ENCODE measurements at places on chromosomes 7 and 10.

GRCh38 chr7:118974836-118975235 lies 750.3 kb downstream of the ANKRD7 start:
- DNase-seq: no peak

DNA sequence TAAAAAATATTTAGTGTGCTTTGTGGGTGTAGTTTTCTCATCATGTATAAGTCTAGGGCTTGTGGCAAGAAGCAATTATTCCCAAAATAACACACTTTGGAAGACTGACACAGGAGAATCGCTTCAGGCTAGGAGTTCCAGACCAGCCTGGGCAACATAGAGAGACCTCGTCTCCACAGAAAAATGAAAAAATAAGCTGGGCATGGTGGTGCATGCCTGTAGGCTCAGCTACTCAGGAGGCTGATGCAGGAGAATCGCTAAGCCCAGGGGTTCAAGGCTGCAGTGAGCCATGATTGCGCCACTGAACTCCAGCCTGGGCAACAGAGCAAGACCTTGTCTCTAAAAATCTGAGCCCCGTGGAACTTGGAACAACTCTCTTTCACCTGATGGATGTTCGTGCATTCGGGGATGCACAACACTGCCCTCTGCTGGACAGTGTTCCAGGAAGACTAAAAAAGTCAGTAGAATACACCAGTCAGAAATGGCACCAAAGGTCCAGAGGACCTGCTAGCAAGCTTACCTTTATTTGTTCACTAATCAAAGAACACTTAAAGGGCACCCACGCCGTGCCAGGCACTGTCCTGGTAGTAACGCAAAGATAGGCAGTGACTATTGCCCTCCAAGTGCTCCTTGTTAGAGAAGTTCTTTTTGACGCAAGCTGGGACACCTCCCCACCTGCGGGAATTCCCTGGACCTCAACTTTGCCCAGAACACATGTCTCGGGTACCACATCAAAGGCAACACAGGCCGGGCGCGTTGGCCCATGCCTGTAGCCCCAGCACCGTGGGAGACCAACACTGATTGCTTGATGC lies 81.9 kb upstream of the CALN1 start:
- DNase-seq: no peak

DNA sequence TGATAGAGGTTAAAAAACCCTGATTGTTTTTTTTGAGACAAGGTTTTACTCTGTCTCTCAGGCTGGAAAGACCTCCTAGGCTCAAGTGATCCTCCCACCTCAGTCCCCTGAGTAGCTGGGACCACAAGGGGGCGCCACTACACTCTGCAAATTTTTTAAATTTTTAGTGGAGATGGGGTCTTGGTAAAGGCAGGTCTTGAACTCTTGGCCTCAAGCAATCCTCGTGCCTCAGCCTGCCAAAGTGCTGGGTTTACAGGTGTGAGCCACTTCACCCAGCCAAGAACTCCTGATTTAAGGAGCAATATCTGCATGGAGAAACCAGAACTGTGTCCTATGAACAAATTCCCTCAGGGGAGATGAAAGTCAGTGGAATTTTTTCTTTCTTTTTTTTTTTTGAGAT lies 7.3 kb upstream of the KLHDC10 start:
- no peak for DNase-seq

DNA sequence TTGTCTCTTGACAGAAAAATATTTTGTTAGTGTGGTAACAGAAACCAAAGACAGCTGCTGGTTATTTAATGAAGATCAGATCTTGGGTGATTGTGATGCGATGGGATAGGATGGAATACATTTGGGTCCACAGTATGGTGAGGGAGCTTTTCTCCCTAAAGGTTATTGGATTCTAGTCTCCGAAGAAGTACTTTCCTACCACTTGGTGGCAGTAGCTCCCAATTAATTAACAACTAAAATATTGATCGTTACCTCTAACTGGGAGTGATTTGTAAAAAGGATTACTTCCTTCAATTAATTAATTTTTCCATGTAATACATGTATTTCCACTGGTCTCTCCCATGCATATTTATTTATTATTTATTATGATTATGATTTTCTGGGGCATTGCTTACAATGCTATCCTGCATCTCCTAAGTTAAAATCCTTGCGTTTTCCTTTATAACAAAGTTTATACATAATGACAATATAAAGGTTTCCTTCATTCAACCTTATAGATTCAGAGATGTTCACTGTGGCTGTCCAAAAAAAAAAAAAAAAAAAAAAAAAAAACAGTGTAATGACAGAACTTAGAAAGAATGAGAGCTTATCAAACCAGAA lies 25.6 kb downstream of the TMEM196 start:
- no peak for DNase-seq

- DNase-seq: no peak
Measured at GRCh38 chr10:27542812-27543211, 38.7 kb downstream of the RAB18 start.

DNA sequence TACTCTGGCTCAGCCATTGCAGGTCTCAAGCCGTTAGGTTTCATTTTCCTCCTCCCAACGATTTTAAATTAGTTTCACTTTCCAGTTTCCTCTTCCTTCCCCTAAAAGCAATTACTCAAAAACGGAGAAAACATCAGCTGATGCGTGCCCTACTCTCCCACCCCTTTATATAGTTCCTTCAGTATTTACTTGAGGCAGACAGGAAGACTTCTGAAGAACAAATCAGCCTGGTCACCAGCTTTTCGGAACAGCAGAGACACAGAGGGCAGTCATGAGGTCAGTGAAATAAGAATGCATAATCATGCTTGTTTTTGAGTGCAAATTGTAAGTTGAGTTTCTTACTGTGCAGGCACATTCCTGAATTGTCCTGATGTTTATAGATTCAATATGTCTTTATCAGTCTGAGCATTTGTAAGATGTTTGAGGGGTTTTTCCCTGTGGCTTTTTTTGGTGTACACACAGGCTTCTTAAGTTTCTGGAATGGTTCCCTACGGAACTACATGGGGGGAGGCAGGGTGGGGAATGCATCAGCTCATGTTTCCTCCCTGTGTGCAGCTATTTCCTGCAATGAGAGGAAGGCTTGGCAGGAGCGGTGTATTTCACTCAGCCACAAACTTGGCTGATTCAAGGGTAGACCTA lies at the start of gene IFIT3:
IFIT3 (plus strand) TSS at position 195 of the 639 bp plus-strand sequence; CDS start at position 272, 77 bp downstream.
- peak; percentile 71 for DNase-seq

DNA sequence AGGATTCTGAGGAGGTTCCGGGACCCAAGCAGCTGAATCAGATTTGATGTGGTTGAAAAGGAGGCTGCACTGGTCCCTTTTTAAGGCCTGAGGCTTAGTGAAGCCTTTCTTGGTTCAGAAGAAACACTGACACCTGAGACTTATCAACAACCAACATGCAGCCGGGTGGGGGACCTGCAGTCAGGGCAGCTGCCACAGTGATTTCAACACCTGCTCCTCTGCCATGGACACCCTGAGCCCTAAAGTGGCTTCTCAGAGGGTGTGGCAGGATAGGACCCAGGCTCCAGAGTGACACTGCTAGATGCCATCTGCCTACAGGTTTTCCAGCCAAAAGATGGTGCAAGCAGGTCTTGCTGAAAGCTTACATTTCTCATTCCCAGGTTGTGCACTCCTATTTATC lies 99.3 kb downstream of the COL13A1 start:
- DNase-seq: no peak

GRCh38 chr7:28551331-28551730 lies 139.0 kb downstream of the CREB5 start:
- DNase-seq: no peak

GRCh38 chr7:18815261-18815960 lies 302.0 kb downstream of the TWIST1 start:
- no peak for DNase-seq

GRCh38 chr10:43055991-43056567 lies 20.8 kb upstream of the RET start:
- DNase-seq: peak; percentile 45

DNA sequence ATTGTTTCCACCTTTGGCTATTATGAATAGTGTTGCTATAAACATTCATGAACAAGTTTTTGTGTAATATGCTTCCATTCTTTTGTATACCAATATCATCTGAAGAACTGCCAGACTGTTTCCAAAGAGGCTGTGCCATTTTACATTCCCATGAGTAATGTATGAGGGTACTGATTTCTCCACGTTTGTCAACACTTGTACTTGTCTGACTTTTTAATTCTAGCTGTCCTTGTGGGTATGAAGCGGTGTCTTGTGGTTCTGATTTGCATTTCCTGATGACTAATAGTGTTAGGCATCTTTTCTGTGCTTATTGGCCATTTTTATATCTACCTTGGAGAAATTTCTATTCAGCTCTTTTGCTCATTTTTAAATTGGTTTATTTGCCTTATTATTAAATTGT lies 52.8 kb downstream of the LSMEM1 start:
- no peak for DNase-seq

- no peak for DNase-seq
Measured at GRCh38 chr10:89600041-89600440, 45.0 kb downstream of the PANK1 start.

All from left forelimb (tissue), 1 donor.